ENCODE measurements at places on chromosomes 13 and 19. TPM values are rescaled to one million over a fixed set of nuclear protein-coding genes. Genes with fewer than 3 reads are reported as not detected.

GRCh38 chr19:56130006-56130405 lies 8.9 kb upstream of the ZNF787 start:
- DNase-seq: no peak

WDR62 gene
- total RNA-seq: 17.0 TPM

GRCh38 chr19:54668353-54668752 lies 5.6 kb downstream of the LILRB4 start:
- no peak for DNase-seq

GRCh38 chr19:5799247-5800241 lies 5.3 kb upstream of the NRTN start:
- no peak for DNase-seq

DNA sequence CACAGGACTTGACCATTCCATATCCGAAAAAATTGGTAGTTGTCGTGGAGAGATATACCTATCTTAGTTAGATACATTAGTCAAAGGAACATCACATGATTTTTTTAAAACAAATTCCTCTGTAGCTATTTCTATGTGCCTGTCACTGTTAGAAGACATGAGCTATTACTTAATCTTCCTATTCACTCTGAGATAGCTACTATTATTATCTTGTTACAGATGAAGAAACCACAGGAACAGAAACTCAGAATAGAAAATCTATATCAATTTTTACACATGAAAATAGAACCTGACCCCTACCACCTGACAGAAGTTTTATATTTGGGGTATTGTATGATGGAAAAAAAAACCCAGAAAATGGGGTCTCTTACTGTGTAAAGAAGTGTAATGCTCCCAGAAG lies 68.9 kb upstream of the TDRD3 start:
- DNase-seq: no peak

GRCh38 chr13:55091172-55091571 lies 2049.5 kb upstream of the PRR20A start:
- DNase-seq: no peak

DNA sequence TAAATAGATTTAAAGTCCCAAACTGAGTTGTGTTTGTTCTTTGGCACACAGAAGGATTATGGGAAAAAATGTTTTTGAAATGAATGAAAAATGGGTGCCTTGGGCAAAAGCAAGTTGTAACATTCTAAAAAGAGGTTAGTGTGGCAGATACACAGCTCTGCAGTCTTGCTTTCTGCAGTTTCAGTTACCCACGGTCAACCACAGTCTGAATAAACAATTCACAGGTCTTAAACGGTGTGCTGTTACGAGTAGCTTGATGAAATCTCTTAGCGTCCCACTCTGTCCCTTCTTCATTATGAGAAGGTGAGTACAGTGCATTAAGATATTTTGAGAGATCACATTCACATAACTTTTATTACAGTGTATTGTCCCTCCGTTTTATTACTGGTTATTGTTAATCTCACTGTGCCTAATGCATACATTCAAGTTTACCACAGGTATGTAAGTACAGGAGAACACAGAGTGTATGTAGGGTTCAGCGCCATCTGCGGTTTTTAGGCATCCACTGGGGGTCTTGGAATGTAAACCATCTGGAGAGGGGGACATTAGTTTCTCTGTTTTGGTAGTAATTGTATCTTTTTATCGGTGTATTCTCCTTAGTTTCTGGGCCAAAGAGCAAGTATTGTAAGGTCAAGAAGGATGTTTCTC lies 8.1 kb downstream of the FARP1 start:
- DNase-seq: no peak

RNF113B gene
- total RNA-seq: not detected

ODAD3 gene
- total RNA-seq: 0.15 TPM

ZNF480 gene
- total RNA-seq: 8.7 TPM

CYP4F12 gene
- 8.1 TPM for total RNA-seq

GRCh38 chr13:23687614-23688013 lies 117.4 kb downstream of the TNFRSF19 start:
- no peak for DNase-seq

PCP2 gene
- total RNA-seq: 1.0 TPM
